ENCODE measurements at places on chromosomes 4 and X.

DNA sequence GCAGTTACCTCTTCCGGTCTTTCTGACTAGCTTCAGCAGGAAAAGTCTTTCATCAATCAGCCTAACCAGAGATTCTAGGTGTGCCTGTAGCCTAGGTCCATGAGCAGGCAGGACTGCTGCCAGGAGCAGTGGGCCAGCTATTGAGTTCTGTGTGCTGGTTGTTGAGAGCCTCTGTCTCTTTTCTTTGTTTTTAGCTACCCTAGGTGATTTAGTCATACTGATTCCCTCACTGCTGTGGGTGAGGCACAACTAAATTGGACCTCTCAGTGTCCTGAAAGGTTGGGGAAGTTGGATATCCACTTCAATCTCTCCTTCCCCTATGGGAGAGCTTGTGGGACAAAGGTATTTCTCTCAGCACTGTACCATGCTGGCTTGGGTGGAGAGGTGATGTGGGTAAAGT lies 354.9 kb downstream of the GPAT3 start:
- peaks cover 5% of the 10 kb centered on the region for H3K27me3 ChIP-seq
- H3K4me3 ChIP-seq, result no peak overlapping the region
- no peak for DNase-seq

DNA sequence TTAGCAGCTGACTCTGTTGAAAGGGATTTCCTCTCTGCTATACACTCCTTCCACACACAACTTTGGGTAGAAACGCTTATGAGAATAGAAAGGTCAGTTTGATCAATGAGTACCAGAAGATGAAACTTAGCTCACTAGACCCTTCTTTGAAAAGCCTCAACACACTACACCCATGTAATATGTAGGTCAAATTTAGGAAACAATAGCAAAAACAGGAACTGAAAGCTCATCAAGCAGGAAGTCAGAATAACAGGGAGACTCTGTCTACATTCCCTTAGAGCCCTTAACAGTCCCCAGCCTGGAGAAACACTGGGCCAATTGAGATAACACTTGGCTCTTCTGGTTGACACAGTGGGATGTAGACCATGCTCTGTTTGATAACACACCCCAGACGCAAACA lies 30.7 kb downstream of the SRPX2 start:
- no peaks in the 10 kb centered on the region for H3K27me3 ChIP-seq
- H3K36me3 ChIP-seq, result no peaks in the 10 kb centered on the region
- H3K27ac ChIP-seq, result no peak overlapping the region
- DNase-seq, result no peak
- no peak overlapping the region for H3K4me3 ChIP-seq

- no peaks in the 10 kb centered on the region for H3K36me3 ChIP-seq
- no peak for DNase-seq
- no peak overlapping the region for H3K27ac ChIP-seq
Observed at GRCh38 chr4:170247596-170247995, 157.8 kb upstream of the AADAT start.

DNA sequence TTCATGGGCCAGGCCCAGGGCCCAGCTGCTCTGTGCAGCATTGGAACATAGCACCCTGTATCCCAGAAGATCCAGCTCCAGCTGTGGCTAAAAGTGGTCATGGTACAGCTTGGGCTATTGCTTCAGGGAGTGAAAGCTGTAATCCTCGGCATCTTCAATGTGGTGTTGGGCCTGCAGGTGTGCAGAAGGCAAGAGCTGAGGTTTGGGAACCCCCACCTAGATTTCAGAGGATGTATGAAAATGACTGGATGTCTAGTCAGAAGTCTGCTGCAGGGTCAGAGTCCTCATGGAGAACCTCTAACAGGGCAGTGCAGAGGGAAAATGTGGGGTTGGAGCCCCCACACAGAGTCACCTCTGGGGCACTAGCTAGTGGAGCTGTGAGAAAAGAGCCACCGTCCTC lies 341.7 kb downstream of the PPP3CA start:
- no peaks in the 10 kb centered on the region for H3K36me3 ChIP-seq
- H3K4me3 ChIP-seq, result no peak overlapping the region
- no peak for DNase-seq
- H3K27ac ChIP-seq, result no peak overlapping the region
- H3K27me3 ChIP-seq, result peaks cover 2% of the 10 kb centered on the region

DNA sequence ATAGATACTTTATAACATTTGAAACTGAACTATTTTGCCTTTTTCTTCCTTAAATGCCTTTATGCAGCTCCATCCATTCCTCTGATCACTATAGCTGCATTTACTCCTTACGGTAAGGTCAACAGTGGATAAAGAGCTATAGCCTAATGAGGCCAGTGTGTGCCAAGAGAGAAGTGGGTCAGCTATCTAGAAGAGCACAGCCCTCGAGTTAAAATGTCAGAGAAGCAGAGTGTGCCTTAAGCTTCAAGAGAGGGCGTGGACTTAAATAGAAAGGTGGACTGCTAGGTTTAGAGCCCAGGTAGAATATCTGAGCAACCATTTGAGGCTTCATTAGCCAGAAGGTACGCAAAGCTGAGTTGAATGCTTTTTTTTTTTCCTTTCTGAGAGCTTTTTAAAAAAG lies 347.4 kb downstream of the BMPR1B start:
- no peak overlapping the region for H3K4me3 ChIP-seq
- no peak for DNase-seq
- no peaks in the 10 kb centered on the region for H3K27me3 ChIP-seq
- no peaks in the 10 kb centered on the region for H3K36me3 ChIP-seq

GRCh38 chrX:6456196-6456595 lies 78.7 kb downstream of the VCX3A start:
- no peaks in the 10 kb centered on the region for H3K4me1 ChIP-seq
- H3K27me3 ChIP-seq, result no peaks in the 10 kb centered on the region
- H3K27ac ChIP-seq, result no peak overlapping the region
- H3K4me3 ChIP-seq, result no peak overlapping the region
- no peaks in the 10 kb centered on the region for H3K36me3 ChIP-seq
- DNase-seq, result no peak

DNA sequence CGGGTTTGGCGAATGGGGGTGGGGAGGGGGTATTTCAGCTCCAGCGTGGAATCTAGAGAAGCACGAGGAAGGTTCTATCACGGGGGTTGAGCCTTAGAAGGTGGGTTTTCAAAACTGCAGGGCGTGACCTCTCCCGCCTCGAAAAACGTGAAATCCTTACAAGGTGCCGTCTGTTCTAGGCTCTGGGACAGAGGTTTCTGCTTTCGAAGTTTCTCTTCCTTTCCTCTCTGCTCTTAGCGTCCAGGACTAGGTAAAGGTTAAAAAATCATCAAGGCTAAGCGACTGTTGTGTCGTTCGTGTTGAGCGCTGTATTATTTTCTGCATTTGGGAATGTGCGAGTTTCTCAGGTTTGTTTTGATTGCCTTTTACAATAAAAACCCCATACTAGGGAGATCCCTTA lies 1.1 kb downstream of the FHL1 start:
- DNase-seq, result no peak
- peak overlapping the region; percentile 9 for H3K27ac ChIP-seq
- peaks cover 29% of the 10 kb centered on the region for H3K4me1 ChIP-seq
- peaks cover 8% of the 10 kb centered on the region for H3K27me3 ChIP-seq
- H3K4me3 ChIP-seq, result peak overlapping the region; percentile 45

All from activated CD4-positive, alpha-beta T cell treated with anti-CD3 and anti-CD28 coated beads, Interleukin-2, amount 10 ng/mL, durations not matched to agents 7 days and 5 days (primary cell).